ENCODE measurements at places on chromosomes 12 and 14.

DNA sequence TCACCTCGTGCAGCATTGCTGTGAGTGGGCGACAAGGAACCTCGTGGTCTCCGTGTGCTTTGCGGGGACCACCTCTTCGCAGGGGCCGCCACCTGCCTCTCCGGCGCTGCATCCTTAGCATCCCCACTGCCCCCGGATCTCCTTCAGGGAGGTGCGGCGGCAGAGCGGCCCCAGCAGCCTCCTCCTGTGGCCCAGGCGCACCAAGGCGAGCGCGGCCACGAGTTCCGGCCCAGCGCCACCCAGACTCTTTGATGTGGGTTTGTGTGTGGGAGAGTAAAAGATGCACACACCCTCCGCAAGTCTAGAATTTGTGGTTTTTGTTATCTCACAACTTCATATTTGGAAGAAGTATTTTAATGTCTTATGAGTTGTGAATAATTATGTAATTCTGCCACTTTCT lies 118.8 kb upstream of the DIO3 start:
- no peaks in the 10 kb centered on the region for H3K36me3 ChIP-seq
- no peak for DNase-seq
- no peak overlapping the region for H3K27ac ChIP-seq
- H3K4me3 ChIP-seq, result no peak overlapping the region
- H3K4me1 ChIP-seq, result no peaks in the 10 kb centered on the region

GRCh38 chr12:49832836-49833421 lies 4.7 kb upstream of the NCKAP5L start:
- H3K27ac ChIP-seq, result no peak overlapping the region
- no peaks in the 10 kb centered on the region for H3K27me3 ChIP-seq
- no peak overlapping the region for H3K4me3 ChIP-seq
- no peaks in the 10 kb centered on the region for H3K36me3 ChIP-seq
- H3K4me1 ChIP-seq, result peaks cover 9% of the 10 kb centered on the region

DNA sequence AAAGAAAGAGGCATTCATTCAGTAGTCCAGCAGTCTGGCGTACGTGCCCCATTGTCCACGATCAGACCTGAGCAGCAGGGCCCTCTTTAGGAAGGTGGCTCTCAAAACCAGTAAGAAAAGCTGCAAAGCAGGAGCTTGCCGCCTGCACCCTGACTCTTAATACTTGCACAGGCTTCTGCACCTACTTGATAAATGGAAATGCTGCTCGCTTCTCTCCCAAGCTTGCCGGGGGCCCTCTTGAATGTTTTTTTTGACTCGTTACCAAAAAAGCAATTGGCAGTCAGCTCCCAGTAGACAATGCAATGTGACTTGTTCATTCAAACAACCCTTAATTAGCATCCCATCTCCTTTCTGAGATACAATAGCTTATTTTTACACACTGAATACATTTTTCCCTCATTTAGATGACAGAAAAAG lies 27.2 kb upstream of the PTPRB start:
- H3K4me1 ChIP-seq, result no peaks in the 10 kb centered on the region
- no peak overlapping the region for H3K4me3 ChIP-seq
- no peaks in the 10 kb centered on the region for H3K27me3 ChIP-seq
- H3K27ac ChIP-seq, result no peak overlapping the region
- no peaks in the 10 kb centered on the region for H3K36me3 ChIP-seq

DNA sequence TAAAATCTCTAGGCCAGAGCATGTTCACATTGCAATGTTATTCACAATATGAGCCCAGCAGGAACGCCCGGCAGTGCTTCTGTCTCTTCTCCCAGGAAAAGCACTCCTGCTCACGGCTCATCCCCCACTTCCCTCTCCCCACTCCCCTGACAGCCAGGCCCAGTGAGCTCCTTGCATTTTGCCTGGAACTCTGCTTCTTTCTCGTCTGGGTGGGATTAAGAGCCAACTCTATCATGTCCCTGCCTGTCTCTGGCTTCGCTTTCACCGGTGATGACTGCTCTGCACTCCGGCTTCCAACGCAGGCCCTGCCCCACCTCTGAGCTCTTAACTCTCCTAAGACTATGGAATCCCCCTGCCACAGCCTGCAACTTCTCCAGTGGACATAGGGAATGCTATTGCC lies 2.5 kb downstream of the PLEK2 start:
- no peak overlapping the region for H3K4me3 ChIP-seq
- no peak overlapping the region for H3K27ac ChIP-seq
- H3K27me3 ChIP-seq, result no peaks in the 10 kb centered on the region
- H3K4me1 ChIP-seq, result peaks cover 13% of the 10 kb centered on the region

DNA sequence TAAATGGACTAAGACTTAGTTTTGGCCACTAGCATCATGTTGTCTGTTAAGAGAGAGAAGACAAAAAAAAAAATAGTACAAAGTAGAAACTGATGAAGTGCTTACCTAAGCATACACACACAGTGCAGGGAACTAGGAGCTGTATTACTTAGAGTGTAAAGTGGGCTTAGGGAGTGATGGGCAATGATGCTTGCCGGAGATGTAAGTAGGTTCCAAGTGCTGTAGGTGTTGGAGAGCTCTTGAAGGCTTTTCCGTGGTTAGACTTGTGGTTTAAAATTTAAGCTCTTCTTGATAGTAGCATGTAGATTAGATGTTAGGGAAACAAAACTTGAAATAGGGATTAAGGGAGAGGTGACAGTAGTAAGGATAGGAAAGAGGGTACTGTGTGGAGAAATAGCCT lies 34.7 kb downstream of the MIA2 start:
- H3K4me1 ChIP-seq, result peaks cover 25% of the 10 kb centered on the region
- H3K27ac ChIP-seq, result no peak overlapping the region
- peak overlapping the region; percentile 97 for H3K4me3 ChIP-seq
- DNase-seq, result peak; percentile 10

GRCh38 chr12:12081836-12082497 lies 11.2 kb downstream of the BCL2L14 start:
- no peaks in the 10 kb centered on the region for H3K27me3 ChIP-seq
- no peak overlapping the region for H3K27ac ChIP-seq
- H3K36me3 ChIP-seq, result no peaks in the 10 kb centered on the region
- H3K4me1 ChIP-seq, result no peaks in the 10 kb centered on the region
- no peak overlapping the region for H3K4me3 ChIP-seq
- peak; percentile 38 for DNase-seq

GRCh38 chr12:89821896-89822295 lies 113.3 kb upstream of the ATP2B1 start:
- H3K4me1 ChIP-seq, result peaks cover 6% of the 10 kb centered on the region
- no peaks in the 10 kb centered on the region for H3K36me3 ChIP-seq
- no peak overlapping the region for H3K27ac ChIP-seq
- H3K4me3 ChIP-seq, result no peak overlapping the region
- DNase-seq, result no peak

DNA sequence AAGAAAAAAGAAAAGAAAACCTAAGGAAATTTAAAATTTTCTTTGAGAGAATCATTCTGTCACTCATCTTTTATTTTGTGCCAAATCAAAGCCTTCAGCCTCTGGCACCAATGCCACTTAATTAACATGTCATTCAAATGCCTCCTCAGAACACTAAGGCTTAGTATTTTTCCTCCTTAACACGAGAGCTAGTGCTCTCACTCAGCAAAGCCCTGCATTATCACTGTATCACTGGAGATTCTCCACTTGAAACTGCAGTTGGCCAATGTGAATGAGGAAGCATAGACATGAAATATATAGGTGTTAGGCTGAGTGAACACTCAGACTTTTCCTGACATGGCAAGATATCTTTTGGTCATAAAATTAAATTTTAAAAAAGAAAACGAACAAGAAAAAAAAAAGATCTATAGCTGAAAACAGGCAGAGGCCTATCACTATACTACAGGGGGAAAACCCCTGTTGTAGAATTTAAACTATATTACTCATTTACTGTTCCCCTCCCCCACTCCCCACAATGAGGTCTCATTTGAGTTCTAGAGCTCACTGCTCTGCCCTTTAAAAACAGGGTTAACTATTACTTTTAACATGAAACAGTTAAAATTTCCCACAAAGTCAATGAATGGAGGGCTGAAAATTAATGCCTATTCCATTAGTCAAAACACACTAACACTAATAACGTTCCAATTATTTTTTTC lies 5.1 kb downstream of the MBIP start:
- peaks cover 13% of the 10 kb centered on the region for H3K4me1 ChIP-seq
- H3K36me3 ChIP-seq, result peaks cover 19% of the 10 kb centered on the region
- H3K27ac ChIP-seq, result no peak overlapping the region
- H3K4me3 ChIP-seq, result no peak overlapping the region

GRCh38 chr12:104459368-104459909 lies 2.7 kb downstream of the CHST11 start:
- H3K27ac ChIP-seq, result peak overlapping the region; percentile 91
- no peaks in the 10 kb centered on the region for H3K36me3 ChIP-seq
- DNase-seq, result no peak
- peak overlapping the region; percentile 100 for H3K4me3 ChIP-seq
- no peaks in the 10 kb centered on the region for H3K27me3 ChIP-seq

DNA sequence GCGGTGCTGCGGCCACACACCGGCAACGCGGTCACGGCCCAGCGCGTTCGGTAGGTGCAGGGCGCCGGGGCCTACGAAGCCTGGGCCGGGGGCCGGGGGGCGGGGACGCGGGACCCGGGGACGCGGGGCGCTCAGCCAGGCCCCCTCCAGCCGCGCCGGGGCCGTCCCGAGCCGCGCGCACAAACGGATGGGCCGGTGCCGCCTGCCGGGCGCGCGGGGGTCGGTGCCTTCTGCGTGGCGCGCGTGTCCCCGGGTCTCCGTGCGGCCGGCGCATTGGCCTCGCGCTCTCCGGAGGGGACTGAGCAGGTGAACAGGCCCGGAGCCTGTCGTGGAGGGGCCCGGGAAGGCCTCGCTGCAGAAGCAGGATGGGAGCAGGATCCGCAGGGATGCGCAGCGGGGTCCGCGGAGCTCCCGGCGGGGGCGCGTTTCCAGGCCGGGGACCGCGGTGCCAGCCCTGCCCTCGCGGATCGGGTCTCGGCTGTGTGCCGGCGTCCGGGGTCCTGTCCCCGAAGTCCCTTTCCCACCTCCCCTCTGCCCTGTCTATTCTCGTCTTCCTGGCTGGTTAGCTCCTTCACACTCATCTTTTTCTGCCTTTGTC lies 421 bp downstream of the GLT1D1 start:
- peak overlapping the region; percentile 50 for H3K4me3 ChIP-seq
- peaks cover 10% of the 10 kb centered on the region for H3K4me1 ChIP-seq
- peak; percentile 11 for DNase-seq
- H3K27me3 ChIP-seq, result peaks cover 19% of the 10 kb centered on the region
- H3K36me3 ChIP-seq, result no peaks in the 10 kb centered on the region
- no peak overlapping the region for H3K27ac ChIP-seq

DNA sequence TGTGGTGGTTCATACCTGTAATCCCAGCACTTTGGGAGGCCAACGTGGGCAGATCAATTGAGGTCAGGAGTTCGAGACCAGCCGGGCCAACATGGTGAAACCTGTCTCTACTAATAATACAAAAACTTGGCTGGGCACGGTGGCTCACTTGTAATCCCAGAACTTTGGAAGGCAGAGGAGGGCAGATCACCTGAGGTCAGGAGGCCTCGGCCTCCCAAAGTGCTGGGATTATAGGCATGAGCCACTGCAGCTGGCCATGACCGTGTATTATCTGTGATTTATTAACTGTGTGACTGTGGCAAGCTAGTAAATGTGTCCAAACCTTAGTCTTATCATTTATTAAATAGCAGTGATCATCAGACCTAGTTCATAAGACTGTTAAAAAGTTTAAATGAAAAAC lies 7.1 kb upstream of the ITPK1 start:
- no peak overlapping the region for H3K27ac ChIP-seq
- peaks cover 2% of the 10 kb centered on the region for H3K4me1 ChIP-seq
- no peak for DNase-seq
- H3K4me3 ChIP-seq, result no peak overlapping the region

DNA sequence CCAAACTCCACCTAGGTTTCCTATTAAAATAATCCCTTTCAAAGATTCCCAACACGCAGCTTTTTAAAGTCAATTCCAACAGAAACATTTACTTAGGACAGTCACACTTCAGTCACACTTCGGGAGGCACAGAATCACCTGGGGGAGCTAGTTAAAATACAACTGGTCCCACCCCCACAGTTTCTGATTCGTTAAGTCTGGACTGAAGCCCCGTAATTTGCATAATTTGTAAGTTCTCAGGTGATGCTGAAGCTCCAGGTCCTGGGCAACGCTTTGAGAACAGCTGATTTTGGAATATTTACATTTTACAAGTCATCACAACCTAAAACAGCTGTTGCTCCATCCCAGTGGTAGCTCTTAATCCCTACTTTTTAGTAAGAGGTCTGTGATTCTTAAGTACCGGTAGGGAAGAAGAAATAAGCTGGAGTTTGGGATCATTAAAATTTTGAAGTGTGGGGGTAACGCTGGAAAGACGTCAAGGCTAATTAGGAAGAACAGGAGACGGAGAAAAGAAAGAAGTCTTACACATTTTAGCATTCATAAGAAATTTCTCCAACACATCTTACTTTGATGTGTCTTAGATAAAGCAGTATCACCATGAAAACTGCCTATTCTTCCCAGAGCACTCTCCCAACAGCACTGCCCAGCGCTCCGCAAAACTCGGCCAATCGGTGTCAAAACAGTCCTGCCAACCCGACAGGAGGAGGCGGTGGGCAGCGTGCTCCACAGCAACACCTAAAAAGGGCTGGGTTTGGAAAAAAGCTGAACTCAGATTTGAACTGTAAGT lies 1.1 kb downstream of the IPO8 start:
- H3K27ac ChIP-seq, result peak overlapping the region; percentile 82
- H3K27me3 ChIP-seq, result no peaks in the 10 kb centered on the region
- no peak for DNase-seq
- peaks cover 21% of the 10 kb centered on the region for H3K4me1 ChIP-seq

DNA sequence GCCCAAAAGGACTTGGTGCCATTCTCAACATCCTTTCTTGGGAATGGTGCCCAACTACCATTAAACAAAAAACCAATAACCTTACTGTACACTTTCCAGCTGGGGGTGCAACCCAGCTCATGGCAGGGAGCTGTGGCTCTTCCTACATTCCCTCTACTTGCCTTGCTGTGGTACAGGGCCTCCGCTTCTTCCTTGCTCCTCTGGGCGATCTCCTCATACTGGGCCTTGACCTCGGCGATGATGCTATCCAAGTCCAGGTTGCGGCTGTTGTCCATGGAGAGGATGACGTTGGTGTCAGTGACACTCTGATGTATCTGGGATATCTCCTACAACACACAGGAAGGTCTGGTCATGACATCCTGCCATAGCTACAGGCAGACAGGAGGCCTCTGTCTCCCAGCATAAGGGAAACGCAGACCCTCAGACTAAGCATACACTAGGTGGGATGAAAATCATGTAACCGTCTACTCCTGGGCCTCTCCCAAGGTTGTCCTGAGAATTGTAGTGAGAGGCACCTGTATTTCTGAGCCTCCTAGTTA lies 3.9 kb downstream of the KRT2 start:
- H3K4me1 ChIP-seq, result peaks cover 3% of the 10 kb centered on the region
- no peak for DNase-seq
- H3K4me3 ChIP-seq, result no peak overlapping the region
- H3K27me3 ChIP-seq, result no peaks in the 10 kb centered on the region
- no peak overlapping the region for H3K27ac ChIP-seq

- no peak overlapping the region for H3K4me3 ChIP-seq
- no peak overlapping the region for H3K27ac ChIP-seq
- H3K36me3 ChIP-seq, result no peaks in the 10 kb centered on the region
- no peaks in the 10 kb centered on the region for H3K4me1 ChIP-seq
- H3K27me3 ChIP-seq, result no peaks in the 10 kb centered on the region
Observed at GRCh38 chr12:94603434-94604365, 46.7 kb downstream of the TMCC3 start.

DNA sequence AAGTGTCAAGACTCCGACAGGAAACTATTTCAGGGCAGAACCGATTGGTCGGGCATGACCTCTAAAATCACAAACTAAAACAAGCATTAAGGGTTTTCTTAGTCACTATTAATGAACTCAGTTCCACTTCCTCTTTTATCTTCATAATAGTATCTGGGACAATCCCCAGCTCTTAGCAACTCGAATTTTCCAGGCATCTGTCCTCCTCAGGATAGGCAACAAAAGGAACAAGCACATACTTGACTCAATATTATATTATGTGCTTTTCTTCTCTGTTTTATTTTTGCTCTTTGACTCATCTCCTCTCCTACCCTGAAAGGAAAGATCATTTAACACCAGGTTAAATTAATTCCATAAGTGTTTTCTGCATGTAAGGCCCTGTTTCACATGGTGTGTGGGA lies 638.3 kb upstream of the TBX3 start:
- H3K36me3 ChIP-seq, result no peaks in the 10 kb centered on the region
- H3K27me3 ChIP-seq, result no peaks in the 10 kb centered on the region
- H3K4me1 ChIP-seq, result no peaks in the 10 kb centered on the region

Measured in common myeloid progenitor, CD34-positive (primary cell).